Activated CD8-positive, alpha-beta memory T cell treated with anti-CD3 and anti-CD28 coated beads, Interleukin-2, amount 10 ng/mL, durations not matched to agents 7 days and 5 days (primary cell): ENCODE measurements at places on chromosomes 7 and 10. TPM values are rescaled to one million over a fixed set of nuclear protein-coding genes. Genes with fewer than 3 reads are reported as not detected.
A peak's percentile ranks its signal among the peaks of the same experiment; 100 is the strongest.

GRCh38 chr10:117449636-117450035, 74.4 kb upstream of the PDZD8 start:
- H3K36me3 ChIP-seq: peaks cover 4% of the 10 kb centered on the region
- H3K4me1 ChIP-seq: no peaks in the 10 kb centered on the region
- H3K27me3 ChIP-seq: no peaks in the 10 kb centered on the region
- no peak for DNase-seq
- H3K4me3 ChIP-seq: no peak overlapping the region

DNA sequence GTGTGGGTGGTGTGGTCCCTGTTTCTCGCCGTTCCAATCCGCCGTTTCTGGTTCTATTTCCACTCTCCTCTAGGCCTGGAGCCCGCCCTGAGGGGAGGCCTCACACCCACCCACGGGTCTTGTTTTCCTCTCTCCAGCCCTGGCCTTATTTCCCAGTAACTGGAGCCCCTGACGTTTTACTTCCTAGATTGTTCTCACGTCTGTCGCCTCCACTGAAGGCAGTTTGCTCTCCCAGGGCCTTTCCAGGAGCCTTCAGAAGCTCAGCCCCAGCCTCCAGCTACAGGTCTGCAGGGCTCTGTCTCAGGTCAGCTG, 30.6 kb downstream of the CFAP46 start:
- H3K27me3 ChIP-seq: no peaks in the 10 kb centered on the region
- H3K36me3 ChIP-seq: no peaks in the 10 kb centered on the region
- no peak overlapping the region for H3K27ac ChIP-seq
- no peak overlapping the region for H3K4me3 ChIP-seq
- H3K4me1 ChIP-seq: no peaks in the 10 kb centered on the region
- DNase-seq: no peak

GRCh38 chr7:33400214-33400538, 270.8 kb downstream of the BBS9 start:
- peaks cover 3% of the 10 kb centered on the region for H3K36me3 ChIP-seq
- H3K4me1 ChIP-seq: peaks cover 2% of the 10 kb centered on the region
- H3K27me3 ChIP-seq: no peaks in the 10 kb centered on the region
- H3K4me3 ChIP-seq: no peak overlapping the region

- H3K36me3 ChIP-seq: no peaks in the 10 kb centered on the region
- peaks cover 16% of the 10 kb centered on the region for H3K27me3 ChIP-seq
- no peak overlapping the region for H3K27ac ChIP-seq
- peaks cover 5% of the 10 kb centered on the region for H3K4me1 ChIP-seq
- H3K4me3 ChIP-seq: peak overlapping the region; percentile 46
Measured at GRCh38 chr7:151115121-151115835, 29.0 kb downstream of the AGAP3 start.

- H3K36me3 ChIP-seq: no peaks in the 10 kb centered on the region
- no peak overlapping the region for H3K27ac ChIP-seq
- no peak overlapping the region for H3K4me3 ChIP-seq
Measured at GRCh38 chr7:84847038-84847437, 339.8 kb downstream of the SEMA3D start.

DNA sequence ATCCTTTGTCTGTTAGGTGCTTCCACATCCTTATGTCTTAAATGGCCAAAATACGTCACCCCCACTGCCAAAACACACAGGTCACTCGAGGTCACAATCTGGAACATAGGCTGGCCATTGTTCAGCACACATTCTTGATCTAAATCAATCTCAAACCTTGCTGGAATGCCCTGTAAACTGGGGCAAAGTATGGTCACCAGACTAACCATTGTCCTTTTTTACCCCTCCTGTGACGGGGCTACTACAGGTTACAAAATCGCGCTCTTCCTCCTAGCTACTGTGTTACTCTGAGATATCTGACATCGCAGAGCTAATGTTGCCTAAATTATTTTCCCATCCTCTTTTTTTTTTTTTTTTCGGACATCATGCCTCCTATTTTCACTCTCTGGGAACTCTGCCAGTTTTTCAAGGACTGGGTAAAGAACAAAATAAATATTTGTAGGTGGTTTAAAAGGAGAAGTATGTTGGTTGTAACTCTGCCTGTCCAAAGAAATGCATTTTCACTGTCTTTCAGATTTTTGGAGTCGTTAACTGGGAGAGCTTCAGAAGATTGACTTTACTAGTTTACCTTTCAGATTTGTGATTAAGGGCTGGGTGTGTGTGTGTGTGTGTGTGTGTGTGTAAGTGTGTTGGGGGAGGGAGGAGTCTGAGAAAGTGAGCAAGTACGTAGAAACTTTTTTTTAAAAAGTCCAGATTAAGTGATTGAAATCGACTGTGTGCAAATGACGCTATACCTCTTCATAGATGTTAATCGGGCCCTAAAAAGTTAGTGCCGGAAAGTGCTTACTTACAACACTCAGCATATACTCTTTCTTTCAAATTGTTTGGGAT, 942 bp upstream of the KIAA1217 start:
- DNase-seq: no peak
- no peaks in the 10 kb centered on the region for H3K36me3 ChIP-seq
- H3K27me3 ChIP-seq: peaks cover 35% of the 10 kb centered on the region
- H3K4me1 ChIP-seq: peaks cover 9% of the 10 kb centered on the region

- H3K27me3 ChIP-seq: peaks cover 70% of the 10 kb centered on the region
- H3K4me1 ChIP-seq: peaks cover 4% of the 10 kb centered on the region
- H3K4me3 ChIP-seq: no peak overlapping the region
- DNase-seq: no peak
- no peak overlapping the region for H3K27ac ChIP-seq
Measured at GRCh38 chr7:27235387-27236311, 7.0 kb upstream of the EVX1 start.

DNA sequence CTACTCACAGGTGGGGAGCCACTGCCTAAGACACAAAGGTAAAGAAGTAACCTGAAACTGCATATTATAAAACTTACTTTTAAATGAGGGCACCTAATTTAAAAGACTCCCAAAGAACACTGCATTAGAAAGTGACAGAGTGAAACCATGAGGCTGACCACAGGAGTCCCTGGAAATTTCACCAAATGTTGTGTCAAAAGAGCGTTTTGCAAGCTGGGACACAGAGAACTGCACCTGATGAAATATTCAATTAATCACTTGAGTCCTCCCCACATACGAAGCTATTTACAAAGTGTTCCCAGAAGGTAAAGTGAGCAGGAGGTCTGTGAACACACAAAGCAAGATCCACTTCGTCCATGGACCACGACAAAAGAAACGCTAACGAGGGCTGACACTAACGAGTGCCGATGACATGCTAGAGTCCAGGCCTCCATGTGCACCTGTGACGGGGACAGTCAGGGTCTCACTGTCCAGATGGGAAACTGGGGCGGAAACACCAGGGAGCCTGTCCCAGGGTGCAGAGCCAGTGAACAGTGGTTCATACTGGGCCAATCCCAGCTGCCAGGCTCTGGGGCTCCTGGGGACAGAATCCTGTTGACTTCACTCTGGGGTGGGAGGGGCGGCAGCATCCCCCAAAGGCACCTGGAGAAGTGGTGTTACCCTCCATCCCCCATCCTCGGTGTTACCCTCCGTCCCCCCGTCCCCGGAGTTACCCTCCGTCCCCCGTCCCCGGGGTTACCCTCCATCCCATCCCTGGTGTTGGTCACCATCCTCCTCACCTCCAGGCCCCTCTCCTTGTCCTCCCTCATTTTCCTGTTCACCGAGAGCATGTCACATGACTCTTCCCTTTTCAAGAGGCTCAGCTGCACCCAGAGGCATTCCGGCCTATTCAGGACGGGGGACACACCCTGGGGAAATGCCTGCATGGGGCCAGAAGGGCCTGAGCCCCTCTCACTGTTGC, 63.4 kb downstream of the DIP2C start:
- no peaks in the 10 kb centered on the region for H3K36me3 ChIP-seq
- H3K4me3 ChIP-seq: no peak overlapping the region
- no peak overlapping the region for H3K27ac ChIP-seq
- peaks cover 6% of the 10 kb centered on the region for H3K27me3 ChIP-seq
- no peaks in the 10 kb centered on the region for H3K4me1 ChIP-seq

GRCh38 chr7:90726120-90726519, 130.0 kb downstream of the CDK14 start:
- no peak overlapping the region for H3K4me3 ChIP-seq
- no peaks in the 10 kb centered on the region for H3K36me3 ChIP-seq
- no peak overlapping the region for H3K27ac ChIP-seq
- H3K27me3 ChIP-seq: no peaks in the 10 kb centered on the region

- H3K27me3 ChIP-seq: no peaks in the 10 kb centered on the region
- H3K36me3 ChIP-seq: no peaks in the 10 kb centered on the region
- no peaks in the 10 kb centered on the region for H3K4me1 ChIP-seq
- H3K27ac ChIP-seq: no peak overlapping the region
Measured at GRCh38 chr7:68866200-68866570, 732.1 kb upstream of the AUTS2 start.

GRCh38 chr10:70145166-70145665, 1.3 kb downstream of the TYSND1 start:
- H3K27ac ChIP-seq: peak overlapping the region; percentile 79
- H3K27me3 ChIP-seq: no peaks in the 10 kb centered on the region
- peak overlapping the region; percentile 87 for H3K4me3 ChIP-seq

GRCh38 chr10:61304746-61305145, 148.4 kb downstream of the TMEM26 start:
- no peak overlapping the region for H3K27ac ChIP-seq
- H3K4me1 ChIP-seq: no peaks in the 10 kb centered on the region
- H3K36me3 ChIP-seq: no peaks in the 10 kb centered on the region
- H3K27me3 ChIP-seq: peaks cover 5% of the 10 kb centered on the region
- H3K4me3 ChIP-seq: no peak overlapping the region

DNA sequence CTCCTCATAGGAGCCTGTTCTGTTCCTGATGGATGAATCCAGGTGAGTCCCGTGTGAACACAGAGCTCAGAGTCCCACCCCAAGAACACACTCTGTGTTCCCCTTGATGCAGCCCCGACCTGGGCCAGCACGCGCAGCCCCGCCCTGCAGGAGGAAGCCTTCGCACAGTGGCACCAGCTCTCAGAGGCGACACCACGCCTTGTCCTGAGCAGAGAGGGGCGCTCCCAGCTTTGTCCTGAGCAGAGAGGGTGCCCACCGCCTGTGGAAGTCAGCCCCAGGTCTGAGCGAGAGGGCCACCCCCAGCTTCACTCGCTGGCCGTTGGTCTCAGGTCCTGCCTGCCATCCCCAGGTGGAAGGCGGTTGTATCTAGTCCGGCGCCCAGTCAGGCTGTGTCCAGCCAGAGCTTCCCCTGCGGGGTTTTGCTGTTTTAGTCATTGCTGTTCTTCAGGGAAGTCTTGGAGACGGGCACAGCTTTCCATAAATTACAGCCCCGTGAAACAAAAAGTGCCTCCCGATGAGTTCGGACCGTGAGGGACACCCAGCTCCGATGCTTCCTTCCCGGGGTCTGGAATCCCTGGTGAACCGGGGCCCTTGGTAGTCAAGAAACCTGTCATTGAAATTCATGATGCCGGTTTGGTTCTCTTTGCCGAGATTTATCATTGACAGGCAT, 43.6 kb downstream of the NKX6-2 start:
- no peak overlapping the region for H3K4me3 ChIP-seq
- H3K27ac ChIP-seq: no peak overlapping the region
- no peaks in the 10 kb centered on the region for H3K36me3 ChIP-seq

GRCh38 chr7:17075601-17076255, 193.9 kb upstream of the AGR3 start:
- no peak overlapping the region for H3K4me3 ChIP-seq
- H3K27me3 ChIP-seq: no peaks in the 10 kb centered on the region
- no peaks in the 10 kb centered on the region for H3K4me1 ChIP-seq
- DNase-seq: no peak
- H3K36me3 ChIP-seq: no peaks in the 10 kb centered on the region

DNA sequence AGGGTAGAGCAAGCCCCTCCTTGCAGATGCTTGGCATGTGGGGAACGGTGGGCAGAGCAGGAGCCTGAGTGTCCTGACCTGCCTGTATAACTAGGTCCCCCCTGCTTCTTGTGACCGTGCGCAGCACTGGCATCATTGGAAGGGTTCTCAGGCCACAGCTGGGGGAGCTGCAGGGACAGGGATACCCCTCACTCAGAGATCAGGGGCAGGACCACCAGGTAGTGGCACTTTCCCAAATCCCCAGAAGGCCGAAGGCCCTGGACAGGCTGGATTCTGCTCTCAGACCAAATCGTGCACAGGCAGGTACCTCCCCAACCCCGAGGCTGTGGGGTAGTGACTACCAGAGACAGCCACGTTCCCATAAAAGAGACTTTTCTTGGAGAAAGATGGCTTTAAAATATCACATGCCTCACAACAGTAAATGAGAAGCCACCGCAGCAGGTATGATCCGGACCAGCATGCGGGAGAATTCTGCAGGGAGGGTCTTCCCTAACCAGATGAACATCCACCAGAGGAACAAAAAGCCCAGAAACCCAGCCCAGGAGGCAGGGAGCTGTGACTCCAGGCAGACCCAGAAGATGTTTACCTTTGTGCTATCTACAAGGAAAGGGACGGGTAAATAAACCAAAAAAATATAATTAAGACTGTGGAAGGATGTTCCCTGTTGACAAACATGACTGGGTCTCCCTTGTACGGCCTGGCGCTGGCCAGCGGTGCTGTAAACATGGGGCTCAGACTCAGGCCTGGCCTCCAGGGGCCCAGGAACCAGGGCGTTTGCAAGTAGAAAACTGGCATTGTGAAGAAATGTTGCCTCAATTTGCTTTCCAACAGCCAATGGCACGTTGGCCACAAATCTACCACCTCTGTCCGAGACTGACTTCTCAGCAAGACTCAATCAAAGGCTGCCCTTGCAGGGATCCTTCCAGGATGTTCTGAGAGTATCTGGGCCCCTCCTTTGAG, 180.0 kb downstream of the TNS3 start:
- no peaks in the 10 kb centered on the region for H3K27me3 ChIP-seq
- no peak overlapping the region for H3K4me3 ChIP-seq
- H3K4me1 ChIP-seq: no peaks in the 10 kb centered on the region
- H3K27ac ChIP-seq: no peak overlapping the region

DNA sequence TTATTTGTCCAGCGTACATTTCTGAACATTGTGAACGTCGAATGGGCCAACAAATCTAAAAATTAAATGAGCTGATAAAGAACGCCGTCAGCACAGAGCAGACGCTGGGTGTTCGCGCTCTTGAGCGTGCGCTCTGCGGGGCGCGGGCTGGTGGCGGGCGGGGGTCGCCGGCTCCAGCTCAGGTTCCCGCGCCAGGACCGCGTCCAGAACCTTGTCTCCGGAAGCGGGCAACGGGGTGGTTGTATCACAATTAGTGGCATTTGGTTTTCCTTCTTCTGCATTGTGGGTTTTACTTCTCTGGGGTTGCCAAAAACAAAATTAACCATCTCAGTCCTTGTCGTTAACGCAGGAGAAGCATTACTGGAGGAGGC, 2.4 kb downstream of the CYP2E1 start:
- peak overlapping the region; percentile 61 for H3K4me3 ChIP-seq
- peaks cover 80% of the 10 kb centered on the region for H3K27me3 ChIP-seq
- H3K4me1 ChIP-seq: peaks cover 20% of the 10 kb centered on the region
- no peak for DNase-seq

DNA sequence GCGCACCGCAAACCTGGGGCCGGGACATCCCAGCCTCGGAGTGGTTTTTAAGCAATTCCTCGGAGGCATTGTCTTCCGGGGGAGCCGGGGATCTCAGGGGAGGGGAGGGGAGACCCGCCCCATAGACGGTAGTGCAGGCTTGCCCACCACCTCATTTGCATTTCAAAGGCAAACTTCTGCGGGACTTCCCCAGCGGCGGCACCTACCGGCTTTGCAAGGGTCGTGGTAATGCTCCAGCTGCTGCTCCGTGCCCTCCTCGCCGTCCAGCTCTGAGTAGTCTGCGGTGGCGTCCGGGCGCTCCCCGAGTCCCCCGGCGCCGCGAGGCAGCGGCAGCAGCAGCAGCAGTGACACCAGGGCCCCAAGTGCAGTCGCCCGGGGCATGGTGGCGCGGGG, 425 bp downstream of the TLL2 start:
- peak overlapping the region; percentile 44 for H3K4me3 ChIP-seq
- peaks cover 18% of the 10 kb centered on the region for H3K4me1 ChIP-seq
- H3K27ac ChIP-seq: no peak overlapping the region
- H3K36me3 ChIP-seq: no peaks in the 10 kb centered on the region

The PRPS1L1 gene
- not detected for total RNA-seq

The CALHM3 gene
- not detected for total RNA-seq

The UCN3 gene
- total RNA-seq: not detected

The FEZF1 gene
- not detected for total RNA-seq

The RUFY2 gene
- total RNA-seq: 9.7 TPM

The EEPD1 gene
- total RNA-seq: 1.4 TPM

The PNLIPRP3 gene
- not detected for total RNA-seq

The ALDH18A1 gene
- 74.3 TPM for total RNA-seq

The KCP gene
- 0.52 TPM for total RNA-seq
